Inflammatory macrophage (primary cell): ENCODE measurements at places on chromosomes 6 and 20.

DNA sequence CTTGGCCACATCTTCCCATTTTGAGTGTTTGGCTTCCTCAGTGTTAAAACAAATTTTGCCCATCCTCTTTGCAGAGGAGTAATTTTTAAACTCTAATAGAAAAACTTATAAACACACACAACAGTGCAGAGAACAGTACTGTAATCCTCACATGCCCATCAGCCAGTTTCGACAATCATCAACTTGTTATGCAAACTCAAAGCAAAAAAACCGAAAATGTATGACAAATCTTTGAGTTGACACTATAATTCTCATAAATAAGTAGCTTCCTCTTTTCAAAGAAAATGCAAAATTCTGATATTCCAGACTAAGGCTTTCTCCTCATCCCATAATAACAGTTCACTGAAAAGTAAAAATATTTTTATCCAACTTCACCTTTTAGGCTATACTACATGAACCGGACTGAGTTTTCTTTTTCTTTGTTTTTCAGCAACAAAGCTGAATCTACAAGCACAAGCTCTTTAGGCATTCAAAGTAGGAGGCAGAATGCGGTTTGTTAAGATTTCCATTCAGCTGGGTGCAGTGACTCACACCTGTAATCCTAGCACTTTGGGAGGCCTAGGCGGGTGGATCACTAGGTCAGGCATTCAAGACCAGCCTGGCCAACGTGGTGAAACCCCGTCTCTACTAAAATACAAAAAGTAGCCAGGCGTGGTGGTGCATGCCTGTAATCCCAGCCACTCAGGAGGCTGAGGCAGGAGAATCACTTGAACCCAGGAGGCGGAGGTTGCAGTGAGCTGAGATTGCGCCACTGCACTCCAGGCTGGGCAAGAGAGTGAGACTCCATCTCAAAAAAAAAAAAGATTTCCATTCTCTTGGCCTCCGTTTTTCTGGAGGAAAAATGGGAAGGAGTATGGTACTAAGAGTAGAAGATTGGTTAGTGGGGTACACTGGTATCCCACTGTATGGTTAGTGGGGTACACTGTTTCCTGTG is 74.8 kb downstream of the GCNT2 start:
- DNase-seq, result peak; percentile 97

DNA sequence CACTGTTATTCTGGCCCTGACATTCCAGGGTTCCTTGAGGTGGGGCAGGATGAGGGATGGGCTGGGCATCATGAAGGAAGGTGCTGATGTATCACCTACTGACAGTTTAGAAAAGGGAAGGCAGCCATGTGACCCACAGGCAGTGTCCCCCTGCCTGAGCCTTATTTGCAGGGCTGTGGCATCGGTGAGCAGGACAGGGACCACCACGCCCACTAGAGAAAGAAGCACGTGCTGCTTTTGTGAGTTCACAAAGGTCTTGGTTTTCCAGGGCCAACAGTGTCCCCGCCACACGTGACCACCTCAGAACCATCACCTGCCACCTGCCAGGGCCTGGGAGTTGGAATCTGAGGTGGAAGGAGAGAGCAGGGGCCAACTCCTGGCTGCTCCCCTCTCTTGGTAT is 43.5 kb upstream of the SCRT2 start:
- DNase-seq, result no peak

DNA sequence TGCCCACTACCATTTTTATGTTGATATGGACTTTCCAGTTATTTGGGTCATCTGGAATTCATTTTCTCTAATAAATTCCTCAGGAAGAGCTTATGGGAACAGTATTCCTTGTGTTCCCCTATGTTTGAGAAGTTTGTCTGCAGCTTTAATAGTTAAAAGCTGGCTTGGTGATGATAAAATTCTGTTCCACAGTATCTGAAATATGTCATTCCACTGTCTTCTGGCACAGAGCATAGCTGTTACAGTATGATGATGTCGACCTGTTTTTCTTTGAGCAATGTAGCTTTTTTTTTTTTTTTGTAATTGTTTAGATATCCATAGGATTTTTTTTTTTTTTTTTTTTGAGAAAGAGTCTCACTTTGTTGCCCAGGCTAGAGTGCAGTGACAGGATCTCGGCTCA is 43.2 kb downstream of the NCOA3 start:
- no peak for DNase-seq

DNA sequence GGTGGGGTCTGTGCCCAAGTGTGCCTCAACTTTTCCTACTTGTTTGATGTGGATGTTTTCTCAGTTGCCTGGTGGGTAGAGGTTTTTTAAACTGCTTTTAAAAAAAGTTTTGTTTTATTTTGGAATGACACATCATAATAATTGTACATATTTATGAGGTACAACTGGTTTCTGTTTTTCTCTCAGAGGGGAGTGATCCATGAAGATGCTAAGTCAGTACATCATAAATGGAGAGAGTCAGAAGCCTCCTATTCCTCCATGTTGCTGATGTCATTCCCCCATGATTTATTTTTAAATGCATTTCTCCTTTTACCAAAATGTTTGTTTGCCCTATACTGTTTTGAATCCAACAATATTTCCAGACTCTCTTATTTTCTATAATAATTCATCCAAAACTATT is 77.3 kb upstream of the CLVS2 start:
- no peak for DNase-seq
